ENCODE measurements at places on chromosomes 2 and 18.

DNA sequence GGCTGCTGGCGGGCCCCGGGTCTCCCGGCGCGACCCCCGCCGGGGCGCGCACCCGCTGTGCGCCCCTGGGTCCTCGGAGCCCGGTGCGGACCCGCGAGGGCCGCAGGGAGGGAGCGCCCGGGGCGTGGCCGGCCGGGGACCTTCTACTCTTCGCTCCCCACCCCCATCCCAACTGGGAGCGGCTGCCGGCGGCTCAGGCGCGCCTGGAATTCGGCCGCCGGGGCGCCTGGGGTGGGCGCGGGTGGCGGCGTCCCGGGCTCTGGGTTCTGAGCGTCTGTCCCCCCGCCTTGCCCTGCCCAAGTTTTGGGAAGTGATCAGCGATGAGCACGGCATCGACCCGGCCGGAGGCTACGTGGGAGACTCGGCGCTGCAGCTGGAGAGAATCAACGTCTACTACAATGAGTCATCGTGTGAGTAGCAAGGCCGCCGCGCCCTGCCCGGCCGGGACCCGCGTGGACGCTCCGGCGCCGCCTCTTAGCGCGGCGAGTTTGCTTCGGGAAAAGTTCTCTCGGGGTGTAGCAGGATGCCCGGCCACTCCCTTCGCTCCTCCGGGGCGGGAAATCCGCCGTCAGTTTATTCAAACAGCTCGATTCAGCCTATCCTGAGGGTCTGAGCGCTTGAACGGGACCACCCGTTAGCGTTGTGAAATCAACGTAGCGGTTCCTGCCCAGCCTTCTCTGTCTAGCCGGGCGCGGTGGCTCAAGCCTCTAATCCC, 502 bp downstream of the TUBB6 start:
- DNase-seq: no peak

GRCh38 chr2:160570376-160570775, 76.8 kb upstream of the RBMS1 start:
- peak; percentile 82 for DNase-seq

GRCh38 chr18:25895518-25895917, 194.9 kb downstream of the SS18 start:
- DNase-seq: no peak

DNA sequence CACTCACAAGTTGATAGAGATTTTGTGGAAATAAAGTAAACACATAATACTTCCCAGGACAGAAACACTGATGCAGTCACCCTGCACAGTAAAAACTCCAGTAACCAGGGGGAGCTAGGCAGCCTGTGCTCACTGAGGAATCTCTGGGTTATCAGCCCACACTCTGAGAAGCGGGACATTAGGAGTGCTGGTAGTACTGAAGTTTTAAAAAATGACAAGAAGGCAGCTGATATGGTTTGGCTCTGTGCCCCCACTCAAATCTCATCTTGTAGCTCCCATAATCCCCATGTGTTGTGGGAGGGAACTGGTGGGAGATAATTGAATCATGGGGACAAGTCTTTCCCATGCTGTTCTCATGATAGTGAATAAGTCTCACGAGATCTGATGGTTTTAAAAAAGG, 31.4 kb downstream of the KCTD1 start:
- DNase-seq: no peak

DNA sequence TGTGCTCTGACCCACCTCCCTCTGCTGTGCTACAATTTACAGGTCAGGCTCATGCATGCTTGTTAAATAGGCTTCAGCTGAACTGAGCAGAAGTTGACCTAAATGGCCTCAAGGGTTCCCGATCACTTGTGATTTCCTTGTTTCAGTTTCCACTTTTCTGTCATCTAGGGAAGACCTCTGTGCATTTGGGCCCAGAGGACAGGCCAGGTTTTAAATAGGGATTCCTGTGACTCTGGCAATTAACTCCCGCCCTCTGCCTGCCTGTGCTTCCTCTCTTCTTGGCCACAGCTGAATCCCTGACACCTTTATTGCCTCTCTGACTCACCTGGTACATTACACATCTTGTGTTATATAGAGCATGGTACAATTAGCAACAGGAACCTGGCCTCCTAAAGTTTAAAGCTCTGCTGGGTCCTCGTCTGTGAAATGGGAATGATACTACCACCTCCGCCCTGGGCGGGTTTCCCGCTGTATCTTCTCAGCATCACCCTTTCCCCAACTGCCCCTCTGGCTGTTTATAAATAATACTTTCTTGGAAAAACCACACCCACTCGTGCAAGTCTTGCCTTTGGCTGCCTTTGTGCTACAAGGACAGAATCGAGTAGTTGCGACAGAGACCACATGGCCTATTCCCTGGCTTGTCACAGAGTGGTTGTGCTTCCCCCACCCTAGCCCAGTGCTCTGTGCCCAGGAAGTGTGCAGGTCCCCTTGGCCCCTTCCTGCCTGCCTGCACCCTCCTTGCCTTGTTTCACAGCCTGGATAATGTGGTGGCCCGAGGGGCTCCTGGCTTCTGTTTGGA, 7.9 kb downstream of the CABLES1 start:
- peak; percentile 70 for DNase-seq

GRCh38 chr2:134080386-134081089, 173.3 kb upstream of the MGAT5 start:
- no peak for DNase-seq

DNA sequence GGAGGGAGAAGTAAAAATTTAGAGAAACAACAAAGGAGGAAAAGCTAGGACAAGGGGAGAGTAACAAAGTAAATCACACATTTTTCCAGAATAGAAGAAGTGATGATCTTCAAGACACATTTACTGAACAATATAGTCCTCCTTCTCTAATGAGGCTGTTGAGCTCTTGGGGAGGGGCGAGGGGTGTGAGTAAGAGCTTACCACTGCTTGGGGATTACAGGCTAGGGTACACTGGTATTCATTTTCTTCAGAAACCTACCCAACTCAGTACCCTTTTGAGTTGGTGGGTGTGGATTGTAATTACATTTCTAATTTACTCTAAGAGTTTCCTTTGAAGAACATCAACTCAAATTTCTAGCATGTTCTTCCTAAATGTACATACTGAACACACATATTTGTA, 157.7 kb upstream of the ZFP36L2 start:
- DNase-seq: no peak

- no peak for DNase-seq
Measured at GRCh38 chr2:157227592-157227991, 29.9 kb upstream of the GALNT5 start.

GRCh38 chr2:1283871-1284270, 129.4 kb upstream of the TPO start:
- no peak for DNase-seq

DNA sequence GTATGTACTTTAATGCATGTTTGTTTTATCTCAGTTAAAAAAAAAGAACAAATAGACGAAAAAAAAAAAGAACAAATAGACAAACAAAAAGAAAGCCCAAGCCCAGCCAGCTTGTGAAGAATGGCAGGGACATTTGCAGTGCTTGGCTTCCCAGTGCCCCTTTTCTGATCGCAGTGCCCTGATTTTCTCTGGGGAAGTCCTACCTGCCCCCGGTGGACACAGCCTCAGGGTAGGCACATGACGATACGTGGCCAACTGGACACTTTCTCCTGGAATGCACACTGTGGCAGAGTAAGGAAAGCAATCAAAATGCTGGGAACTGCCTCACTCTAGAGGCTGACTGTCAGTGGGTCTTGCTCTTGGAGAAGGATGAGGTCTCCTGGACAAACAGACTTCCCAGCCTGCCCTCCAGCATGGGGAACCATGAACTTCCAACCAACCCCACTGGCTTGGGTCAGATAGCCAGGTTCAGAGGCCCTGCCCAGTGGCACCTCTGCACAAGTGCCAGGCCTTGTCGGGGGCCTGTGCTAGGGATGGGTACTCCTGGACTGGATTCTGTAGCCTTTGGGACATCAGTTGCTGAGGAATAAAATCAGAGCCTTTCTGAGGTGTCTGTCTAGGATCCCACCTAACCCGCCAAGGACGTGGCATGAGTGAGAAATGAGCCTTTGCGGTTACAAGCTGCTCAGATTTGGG, 76.7 kb downstream of the INHBB start:
- DNase-seq: no peak

- DNase-seq: no peak
Measured at GRCh38 chr18:55416791-55417190, 171.2 kb downstream of the TCF4 start.

GRCh38 chr2:99622534-99622933, 132.7 kb upstream of the REV1 start:
- DNase-seq: no peak

DNA sequence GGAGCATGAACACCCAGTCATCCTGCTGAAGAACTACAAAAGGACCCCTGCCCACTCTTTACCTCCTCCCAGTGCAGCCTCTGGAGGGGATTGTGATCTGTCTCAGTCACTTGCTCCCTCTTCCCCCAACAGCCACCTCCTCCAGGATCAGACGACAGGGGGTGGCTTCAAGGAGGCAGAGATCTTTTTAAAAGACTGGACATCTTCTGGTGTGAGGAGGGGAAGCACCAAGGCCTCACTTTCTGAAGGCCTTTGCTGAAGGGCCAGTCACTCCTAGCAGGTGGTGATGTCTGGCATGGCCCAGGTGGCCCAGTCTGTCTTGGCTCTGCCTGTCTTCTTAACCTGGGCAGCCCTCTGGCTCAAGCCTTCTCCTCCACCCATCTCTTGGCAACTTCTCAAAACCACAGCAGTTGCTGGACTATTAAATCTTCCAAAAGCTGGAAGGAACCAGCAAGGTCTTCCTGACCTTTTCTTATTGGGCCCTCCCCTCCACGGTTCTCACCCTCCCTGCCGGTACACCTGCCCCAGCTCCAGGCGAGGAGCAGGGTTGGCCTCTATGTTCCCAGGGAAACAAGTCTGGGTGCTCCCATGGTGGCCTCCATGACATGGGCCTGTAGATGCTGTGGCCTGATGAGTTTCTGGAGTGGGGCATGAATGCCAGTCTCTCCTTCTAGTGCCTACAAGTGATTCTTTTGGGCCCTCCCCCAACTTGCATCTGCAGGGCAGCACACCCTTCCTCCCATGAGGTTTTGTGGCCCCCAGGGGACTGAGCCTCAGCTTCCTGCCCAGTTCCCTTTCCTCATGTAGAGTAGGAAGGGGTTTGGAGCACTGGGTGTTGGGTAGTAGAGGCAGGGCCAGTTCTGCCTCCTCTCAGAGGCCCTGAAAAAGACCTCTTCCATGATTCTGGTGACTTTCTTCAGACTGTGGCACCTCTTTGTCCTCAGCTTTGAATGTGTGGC, 5.0 kb upstream of the ATP6V1B1 start:
- no peak for DNase-seq

DNA sequence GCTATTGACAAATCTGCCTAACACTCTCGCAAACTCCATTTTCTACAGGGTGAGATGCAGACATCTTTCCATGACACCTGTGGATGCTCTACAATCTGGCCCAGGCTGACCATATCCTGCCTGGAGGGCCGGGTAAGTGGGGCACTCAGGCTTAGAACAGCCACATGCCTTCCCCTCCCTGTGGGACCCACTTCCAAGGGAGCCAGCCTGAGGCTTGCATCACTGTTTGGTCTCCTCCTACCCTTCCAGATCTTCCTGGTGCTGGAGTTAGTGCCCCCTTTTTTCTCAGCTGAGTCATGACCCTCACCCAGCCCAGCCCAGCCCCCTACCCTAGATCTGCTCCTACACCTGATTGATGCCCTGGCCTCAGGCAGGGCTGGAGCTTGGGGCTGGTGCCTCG, 150.2 kb upstream of the MSH6 start:
- no peak for DNase-seq

GRCh38 chr18:35619464-35619863, 37.9 kb downstream of the GALNT1 start:
- no peak for DNase-seq

DNA sequence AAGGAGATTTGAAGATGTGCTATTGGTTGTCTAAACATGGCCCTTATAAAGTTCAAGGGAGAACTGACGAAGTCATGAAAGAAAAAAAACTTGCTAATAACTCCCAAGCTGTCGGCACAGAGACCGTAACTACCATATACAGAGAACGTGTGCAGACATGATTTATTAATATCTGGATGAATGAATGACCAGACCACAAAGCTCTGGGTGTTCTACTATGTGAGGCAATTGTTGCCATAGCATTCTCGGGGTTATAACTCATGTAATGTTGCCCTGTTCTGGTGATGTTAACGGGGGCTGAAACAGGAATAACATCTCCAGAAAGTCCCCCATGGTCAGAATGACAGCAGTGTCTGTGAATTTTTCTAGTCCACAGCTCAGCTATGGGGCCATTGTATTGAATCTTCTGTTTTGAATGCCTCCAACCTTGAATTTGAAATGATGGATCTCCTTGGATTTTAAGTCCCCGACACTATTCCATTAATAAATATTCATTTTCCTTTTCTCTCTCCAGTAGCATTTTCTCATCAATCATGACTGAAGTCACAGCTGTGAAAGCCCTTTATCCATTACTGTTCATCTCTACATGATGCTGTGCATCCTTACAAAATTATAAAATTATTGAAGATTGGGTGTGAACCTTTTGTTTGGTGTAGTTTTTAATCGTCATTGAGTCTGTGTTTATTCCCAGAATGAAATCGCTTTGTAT, 483.4 kb upstream of the KLHL29 start:
- DNase-seq: no peak

DNA sequence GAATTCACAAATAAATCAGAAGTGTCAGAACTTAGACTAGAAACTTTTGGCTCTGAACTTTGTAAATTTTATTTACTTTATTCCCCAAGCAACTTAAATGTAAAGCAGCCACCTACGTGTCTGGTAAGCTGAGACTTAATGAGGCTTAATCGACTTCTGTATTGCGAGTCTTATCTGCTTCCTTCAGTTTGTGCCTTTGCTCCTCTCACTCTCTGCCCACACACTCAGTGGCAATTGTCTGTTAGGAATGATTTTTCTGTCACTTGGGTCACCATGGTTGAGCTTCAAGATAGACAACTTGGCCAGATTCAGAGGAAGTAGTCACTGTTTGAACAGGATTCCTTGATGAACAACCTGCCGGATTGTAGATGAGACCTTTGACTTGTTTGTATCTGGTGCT, 691.4 kb upstream of the FSHR start:
- DNase-seq: no peak

GRCh38 chr18:50820901-50821520, 1.2 kb upstream of the MRO start:
- DNase-seq: peak; percentile 66

DNA sequence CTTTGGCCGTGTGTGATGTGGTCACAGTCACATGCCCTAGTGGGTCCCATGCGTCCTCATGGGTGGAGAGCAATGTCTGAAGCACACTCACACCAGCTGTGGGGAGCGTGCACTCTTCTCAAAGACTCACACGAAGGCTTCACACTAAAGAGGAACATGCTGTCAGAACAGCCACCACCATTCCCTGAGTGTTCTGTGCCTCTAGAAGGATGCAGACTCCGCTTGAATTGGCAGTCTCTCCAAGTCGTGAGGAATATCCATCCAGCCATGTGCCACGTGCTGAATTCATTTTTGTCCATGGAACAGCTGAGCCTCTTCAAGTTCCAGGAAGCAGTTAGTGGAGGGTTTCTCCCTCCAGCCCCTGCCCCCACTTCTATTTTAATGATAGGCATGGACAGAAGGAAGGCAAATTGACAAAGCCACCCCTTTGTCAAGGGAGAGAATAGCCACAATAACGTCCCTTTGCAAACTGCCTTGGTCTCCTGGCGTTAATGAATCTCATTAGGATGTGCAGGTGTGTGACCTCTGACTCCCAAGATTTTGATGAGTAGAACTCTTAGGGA, 464.3 kb upstream of the ID2 start:
- DNase-seq: no peak

Data from AML-193 (cell line).